ENCODE measurements at places on chromosomes 2 and 18.

DNA sequence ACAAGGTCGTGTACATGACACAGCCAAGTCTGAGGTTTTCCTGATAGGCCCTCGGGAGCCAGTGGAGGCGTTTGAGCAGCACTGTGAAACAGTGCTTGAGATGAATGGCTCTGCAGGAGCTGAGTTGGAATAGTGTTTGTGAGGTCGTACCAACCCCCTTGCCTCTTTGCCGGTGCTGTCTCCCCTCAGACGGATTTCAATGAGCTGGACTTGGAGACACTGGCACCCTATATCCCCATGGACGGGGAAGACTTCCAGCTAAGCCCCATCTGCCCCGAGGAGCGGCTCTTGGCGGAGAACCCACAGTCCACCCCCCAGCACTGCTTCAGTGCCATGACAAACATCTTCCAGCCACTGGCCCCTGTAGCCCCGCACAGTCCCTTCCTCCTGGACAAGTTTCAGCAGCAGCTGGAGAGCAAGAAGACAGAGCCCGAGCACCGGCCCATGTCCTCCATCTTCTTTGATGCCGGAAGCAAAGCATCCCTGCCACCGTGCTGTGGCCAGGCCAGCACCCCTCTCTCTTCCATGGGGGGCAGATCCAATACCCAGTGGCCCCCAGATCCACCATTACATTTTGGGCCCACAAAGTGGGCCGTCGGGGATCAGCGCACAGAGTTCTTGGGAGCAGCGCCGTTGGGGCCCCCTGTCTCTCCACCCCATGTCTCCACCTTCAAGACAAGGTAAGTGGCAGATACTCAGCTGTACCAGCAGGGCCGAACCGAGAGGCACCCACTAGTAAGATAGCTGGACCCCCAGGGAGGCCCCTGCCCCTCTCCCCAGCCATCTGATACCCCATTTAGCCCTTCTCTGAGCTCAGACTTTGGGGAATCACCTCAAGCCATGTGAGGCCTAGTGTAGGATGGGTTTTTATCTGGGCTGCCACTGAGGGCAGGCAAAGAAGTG, 83.1 kb downstream of the EPAS1 start:
- DNase-seq, result no peak

DNA sequence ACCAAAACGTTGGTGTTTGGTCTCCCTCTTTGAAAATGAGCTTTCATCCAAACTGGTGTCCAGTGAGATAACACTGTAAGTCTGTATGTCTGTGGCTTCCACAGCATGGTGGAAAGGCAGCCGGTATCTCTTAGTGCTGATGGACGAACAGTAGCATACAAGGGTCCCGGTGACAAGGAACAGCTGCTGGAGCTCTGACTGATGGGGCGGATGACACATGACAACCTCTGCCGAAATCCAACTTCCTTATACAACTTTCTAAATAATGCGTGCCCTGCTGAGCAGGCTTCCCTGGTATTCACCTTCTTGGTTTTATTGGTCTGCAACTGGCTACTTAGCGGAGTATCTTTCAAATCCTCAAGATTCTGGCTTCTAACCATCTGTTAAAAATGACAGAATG, 216.2 kb downstream of the SRBD1 start:
- no peak for DNase-seq

DNA sequence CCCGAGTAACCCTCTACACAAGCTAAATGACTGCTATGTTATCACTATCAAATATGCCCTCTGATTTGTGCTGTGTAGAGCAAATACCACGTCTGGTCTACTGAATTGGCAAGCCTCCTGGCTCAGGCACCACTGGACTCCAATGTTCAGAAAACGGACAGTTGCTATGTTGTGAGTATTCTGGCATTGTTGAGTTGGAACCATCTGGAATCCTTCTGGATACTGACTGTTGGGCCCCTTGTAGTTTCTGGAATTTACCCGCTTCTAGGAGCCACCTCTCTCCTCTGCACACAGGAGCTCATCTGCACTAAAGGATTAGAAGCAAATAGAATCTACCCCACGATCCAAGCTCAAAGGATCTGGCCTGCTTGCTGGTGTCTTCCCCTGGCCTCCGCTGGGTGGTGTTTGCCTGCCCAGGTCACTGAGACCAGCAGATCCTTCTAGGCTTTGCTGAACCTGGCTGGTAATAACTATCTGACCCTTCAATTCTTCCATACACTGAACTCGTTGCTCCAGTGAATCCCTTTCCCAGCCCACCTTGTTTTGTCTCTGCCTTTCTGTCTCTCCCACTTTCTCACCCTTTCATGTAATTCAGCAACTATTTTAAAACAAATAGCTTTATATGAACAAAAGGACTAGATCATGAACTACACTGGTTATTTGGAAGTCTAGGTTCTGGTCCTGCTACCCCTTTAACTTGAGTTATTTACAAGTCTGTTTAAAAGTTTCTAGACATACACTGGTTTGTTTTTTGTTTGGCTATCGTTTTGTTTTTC, 2.1 kb upstream of the HAAO start:
- DNase-seq, result no peak

DNA sequence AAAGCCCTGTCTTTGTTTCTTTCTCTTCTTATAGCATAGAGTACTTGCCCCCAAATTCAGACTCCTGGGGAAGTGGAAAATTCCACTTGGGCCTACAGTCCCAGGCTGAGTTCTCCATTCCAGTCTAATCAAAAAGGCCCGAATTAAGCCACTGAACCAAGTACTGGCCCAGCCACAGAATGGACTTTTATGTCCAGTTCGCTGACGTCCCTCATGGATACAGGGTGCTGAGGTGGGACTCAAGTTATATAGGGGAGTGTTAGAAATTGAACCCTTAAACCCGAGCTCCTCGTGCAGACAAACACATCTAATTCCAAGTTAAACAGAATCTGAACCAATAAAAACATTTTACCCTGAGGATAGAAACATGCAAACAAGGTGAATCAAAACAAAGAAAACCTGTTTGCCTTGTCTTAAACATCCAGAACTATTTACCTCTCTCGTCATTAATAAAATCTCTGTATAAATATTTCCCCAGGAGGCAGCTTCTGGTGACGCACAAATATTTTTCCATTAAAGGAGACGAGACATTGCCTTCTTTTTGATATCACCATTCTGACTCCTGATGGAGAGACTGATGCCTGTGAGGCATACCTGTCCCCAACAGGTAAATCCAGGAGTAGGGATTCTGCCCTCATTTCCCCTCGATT, 136.8 kb upstream of the ARL4C start:
- DNase-seq, result no peak

GRCh38 chr2:200318940-200319435, 12.5 kb downstream of the SPATS2L start:
- DNase-seq, result no peak

- no peak for DNase-seq
Observed at GRCh38 chr18:79882522-79883241, 68.8 kb downstream of the SLC66A2 start.

GRCh38 chr2:72572501-72572900, 253.3 kb downstream of the EXOC6B start:
- DNase-seq, result no peak

DNA sequence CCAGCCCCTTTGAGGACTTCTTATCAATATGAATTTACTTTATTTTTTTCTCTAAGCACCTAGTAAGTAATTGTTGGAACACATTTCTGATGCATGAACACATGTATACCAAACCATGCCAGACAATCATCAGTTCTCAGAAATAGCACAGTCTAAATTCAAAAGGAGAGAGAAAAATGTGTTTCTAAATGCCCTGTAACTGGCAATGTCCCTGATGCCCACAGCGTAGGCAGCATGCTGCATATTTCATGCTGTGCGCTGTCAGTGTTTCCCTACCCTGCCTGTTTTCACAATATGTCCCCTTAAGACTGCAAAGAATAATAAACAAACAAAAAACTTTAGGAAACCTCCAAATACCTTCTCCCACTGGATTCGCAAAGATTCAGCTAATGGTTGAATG, 881.0 kb upstream of the CHAC2 start:
- DNase-seq, result no peak

GRCh38 chr2:101508636-101509035, 33.7 kb upstream of the RFX8 start:
- DNase-seq, result no peak

DNA sequence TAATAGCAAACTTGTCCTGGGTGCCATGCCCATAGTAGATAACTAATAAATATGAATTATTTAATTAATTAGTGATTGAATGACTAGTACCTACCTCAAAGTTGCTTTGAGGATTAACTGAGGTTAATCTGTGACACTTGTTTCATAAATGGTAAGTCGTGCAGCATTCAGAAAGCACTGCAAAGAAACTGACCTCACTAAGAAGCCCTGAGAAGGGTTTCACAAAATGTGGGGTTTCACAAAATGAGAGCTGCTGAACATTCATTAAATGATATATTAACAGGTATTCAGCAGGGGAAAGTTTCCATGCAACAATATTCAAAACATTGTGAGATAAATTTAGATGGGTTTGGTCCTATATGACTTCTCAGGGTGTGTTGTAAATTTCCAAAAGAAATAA, 236.2 kb downstream of the OSR1 start:
- DNase-seq, result no peak

GRCh38 chr2:42183775-42184174, 14.6 kb downstream of the EML4 start:
- DNase-seq, result no peak

DNA sequence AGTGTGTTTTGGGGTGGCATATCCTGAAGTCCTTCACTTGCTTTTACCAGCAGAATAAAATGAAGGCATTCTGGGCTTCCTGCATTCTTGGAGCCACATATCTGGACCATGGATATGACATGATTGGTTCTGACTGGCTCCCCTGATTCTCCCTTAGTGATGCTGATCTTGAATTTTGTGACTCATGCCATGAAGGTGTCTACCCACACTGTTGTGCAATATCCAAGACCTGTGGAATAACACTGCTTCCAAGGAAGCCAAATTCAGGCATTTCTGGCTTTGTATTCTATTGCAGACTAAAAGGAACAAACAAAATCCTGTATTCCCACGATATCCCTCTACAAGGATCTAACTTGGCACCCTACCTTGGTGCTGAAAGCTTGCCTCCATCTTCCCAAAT, 125.8 kb downstream of the LYPD6B start:
- DNase-seq, result no peak

DNA sequence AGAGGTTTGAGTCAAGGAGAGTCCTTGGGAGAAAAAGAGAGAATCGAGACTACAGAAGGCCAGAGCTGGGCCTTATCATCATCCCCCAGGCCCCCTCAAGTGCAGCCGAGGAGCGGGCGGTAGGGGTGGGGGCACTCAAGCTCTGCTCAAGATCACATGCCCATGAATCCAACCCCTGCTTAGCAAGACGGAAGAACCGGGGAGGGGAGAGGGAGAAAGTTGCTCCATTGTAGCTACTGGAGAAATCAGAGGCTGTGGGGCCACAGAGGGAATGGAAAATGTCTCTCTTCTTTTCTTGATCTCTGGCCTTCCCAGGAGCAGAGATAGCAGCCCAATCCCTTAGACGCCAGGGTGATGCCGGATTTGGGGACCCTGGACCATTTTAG, 14.6 kb downstream of the SLC4A3 start:
- DNase-seq, result no peak

- no peak for DNase-seq
Observed at GRCh38 chr2:15377202-15377601, 183.9 kb downstream of the NBAS start.

GRCh38 chr18:74515620-74516231, 18.6 kb upstream of the CNDP1 start:
- no peak for DNase-seq

- no peak for DNase-seq
Observed at GRCh38 chr2:132797556-132797955, 127.6 kb upstream of the LYPD1 start.

- DNase-seq, result no peak
Observed at GRCh38 chr2:12131975-12132374, 385.5 kb downstream of the LPIN1 start.

DNA sequence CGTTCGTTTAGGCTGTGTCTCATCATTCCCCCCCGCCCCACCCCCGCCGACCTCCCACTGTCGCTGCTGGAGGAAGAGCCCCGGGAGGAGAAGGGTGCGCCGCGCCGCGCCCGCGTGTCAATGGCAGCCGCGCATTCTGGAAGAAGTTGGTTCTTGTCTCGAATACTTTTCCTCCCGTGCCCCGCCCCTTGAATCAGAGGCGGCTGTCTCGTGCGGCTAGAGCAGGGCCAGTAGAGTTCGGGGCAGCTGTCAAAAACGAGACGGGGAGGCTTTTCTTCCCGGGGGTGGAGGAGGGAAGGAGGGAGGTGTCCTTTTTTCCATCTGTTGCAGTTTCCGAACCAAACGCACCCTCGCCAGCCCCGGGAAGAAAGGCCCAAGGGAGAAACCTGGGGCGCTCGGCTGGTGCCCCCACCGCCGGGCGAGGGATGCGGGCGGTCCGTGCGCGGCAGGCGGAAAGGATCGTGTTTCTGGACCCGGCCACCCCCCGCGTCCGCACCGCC, 410 bp upstream of the TGIF1 start:
- DNase-seq, result no peak

- DNase-seq, result no peak
Observed at GRCh38 chr2:229454934-229455631, 184.0 kb upstream of the PID1 start.

GRCh38 chr2:153420394-153420793, 58.2 kb downstream of the RPRM start:
- DNase-seq, result no peak

- DNase-seq, result no peak
Observed at GRCh38 chr2:8611246-8611645, 70.6 kb upstream of the ID2 start.

DNA sequence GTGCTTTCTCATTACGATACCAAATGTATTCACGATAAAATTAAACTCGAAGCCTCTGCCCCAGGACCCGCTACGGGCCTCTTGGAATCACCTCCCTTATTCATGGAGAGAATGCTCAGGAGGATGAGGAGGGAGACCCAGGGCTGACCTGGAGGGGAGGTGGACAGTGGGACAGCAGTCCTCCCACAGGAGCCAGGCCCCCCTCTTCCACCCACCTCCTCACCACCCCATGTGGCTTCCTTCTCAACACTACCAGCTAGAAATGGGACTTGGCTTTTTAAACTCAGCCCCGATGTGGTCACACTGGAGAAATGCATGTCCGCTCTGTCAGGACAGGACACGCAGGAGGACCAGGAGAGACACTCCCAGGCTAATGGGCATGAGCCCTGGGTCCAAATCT, 147.9 kb upstream of the ID2 start:
- DNase-seq, result no peak

DNA sequence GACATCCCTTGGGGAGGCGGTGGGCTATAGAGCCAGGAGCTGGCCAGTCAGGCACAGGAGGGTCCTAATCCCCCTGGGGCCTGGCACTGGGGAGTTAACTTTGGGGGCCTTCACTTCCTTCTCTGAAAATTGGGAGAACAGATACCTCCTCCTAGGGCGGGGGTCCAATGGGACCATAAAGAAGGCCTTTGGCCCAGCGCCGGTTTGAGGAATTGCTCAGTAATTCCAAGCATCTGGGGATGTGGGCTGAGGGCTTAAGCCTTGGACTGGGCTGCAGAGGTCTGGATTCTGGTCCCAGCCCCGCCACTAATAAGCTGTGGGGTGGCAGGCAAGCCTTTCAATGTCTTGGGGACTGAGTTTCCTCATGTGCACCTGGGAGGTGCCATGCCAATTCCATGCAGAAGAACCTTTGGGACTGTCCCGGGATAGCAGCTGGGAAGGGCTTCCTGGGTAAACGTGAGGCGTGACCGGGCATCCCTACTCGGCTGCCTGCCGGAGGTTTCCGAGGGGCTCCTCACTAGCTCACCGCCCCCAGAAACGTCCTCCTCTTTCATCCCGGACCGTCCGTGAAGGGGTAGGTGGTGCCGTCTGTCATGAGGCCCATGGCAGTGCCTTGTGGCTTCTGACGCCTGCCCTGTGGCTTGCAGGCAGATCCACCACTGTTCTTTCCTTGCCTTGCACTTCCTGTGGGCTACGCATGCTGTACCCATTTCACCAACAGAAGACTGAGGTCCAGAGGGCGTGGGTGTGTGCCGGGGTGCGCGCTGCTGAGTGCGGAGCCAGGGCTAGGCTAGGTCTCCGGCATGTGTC, 67.4 kb upstream of the HPCAL1 start:
- no peak for DNase-seq
